Type B pancreatic cell (in vitro differentiated cells): ENCODE measurements at places on chromosomes 6 and 20. TPM values are rescaled to one million over a fixed set of nuclear protein-coding genes. Genes with fewer than 3 reads are reported as not detected.

DNA sequence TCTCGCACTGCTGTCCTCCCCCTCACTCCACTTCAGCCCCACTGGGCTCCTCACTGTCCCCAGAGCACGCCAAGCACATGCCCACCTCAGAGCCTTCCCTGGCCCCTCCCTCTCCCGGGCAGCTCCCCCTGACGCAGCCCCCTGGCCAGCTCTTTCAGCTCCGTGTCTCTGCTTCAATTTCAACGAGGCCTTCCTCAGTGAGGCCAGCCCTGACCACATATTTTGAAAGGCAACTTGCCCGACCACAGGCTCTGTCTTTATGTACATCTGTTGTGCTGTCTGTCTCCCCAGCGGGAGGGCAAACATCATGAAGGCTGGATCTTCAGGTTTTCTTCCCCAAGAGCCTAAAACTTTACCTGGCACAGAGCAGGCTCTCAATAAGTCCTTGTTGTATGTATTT, 44.6 kb downstream of the JPH2 start:
- no peak overlapping the region for H3K4me3 ChIP-seq
- H3K27ac ChIP-seq: peak overlapping the region; percentile 80
- no peak for DNase-seq
- peaks cover 11% of the 10 kb centered on the region for H3K4me1 ChIP-seq
- no peaks in the 10 kb centered on the region for H3K36me3 ChIP-seq

GRCh38 chr20:37539424-37539823, 11.7 kb upstream of the BLCAP start:
- H3K4me1 ChIP-seq: peaks cover 2% of the 10 kb centered on the region
- H3K27ac ChIP-seq: no peak overlapping the region
- no peaks in the 10 kb centered on the region for H3K27me3 ChIP-seq

PTCRA gene
- total RNA-seq: not detected in 2 replicates

GPR6 gene
- total RNA-seq: not detected in 2 replicates

SYNDIG1 gene
- total RNA-seq: 4.1 and 4.3 TPM in 2 replicates
